ENCODE measurements at places on chromosomes 2 and 18.

- no peak for DNase-seq
Measured at GRCh38 chr2:219086196-219086595, 25.5 kb upstream of the IHH start.

DNA sequence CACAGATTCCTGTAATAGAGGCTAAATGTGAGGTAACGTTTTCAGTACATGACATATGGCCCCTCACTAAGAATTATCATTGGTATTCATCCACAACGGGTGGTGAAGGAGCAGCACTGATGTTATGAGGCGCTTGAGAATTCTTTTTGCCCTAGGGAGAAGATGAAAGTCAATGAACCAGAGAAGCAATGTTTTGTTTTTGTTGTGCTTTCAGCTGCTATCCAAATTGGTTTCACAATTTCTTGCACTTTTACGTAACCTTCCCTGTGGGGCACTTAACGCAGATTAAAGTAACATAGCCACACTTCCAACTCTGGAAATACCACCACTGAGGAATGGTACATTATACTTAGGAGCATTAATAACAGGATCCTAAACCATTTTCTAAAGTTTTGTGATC is 13.3 kb upstream of the CCDC85A start:
- no peak for DNase-seq

DNA sequence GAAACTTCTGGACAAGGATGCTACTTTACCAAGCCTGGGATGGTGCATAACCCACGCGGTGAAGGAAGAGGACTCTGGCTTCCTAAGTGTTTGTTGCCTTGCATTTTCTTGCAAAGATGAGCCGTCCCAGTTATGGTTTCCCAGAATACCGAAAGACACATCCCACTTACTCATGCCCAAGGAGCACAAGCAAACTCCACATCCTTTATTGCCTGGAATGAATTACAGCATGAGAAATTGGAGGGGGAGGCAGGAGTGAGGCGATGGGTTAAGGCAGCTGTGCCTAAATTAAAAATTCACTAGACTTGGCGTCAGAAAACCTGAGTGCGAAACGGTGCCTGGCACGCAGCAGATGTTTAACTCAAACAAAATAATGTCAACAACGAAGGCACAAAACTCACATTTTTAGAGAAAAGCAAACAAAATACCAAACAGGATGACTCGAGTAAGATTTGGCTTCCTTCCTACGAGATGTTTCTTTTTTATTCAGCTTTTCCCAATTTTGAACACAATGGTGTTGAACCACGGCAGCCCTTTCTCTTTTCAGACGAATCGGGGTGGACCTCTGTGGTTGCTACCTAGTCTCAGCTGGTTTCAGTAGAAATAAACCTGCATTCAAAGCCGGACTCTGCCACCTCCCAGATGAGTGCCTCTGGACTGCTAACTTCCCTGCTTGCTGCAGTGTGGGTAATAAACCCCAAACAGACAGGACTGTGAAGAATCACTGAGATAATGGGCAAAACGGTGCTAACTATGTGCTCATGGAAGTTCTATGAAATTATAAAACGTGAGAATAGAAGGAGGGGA is 100.3 kb upstream of the NCK2 start:
- DNase-seq = no peak

GRCh38 chr2:10499911-10500521 is 51.9 kb upstream of the ODC1 start:
- DNase-seq = no peak

- peak; percentile 6 for DNase-seq
Measured at GRCh38 chr2:160492401-160493226, 993 bp downstream of the RBMS1 start.

DNA sequence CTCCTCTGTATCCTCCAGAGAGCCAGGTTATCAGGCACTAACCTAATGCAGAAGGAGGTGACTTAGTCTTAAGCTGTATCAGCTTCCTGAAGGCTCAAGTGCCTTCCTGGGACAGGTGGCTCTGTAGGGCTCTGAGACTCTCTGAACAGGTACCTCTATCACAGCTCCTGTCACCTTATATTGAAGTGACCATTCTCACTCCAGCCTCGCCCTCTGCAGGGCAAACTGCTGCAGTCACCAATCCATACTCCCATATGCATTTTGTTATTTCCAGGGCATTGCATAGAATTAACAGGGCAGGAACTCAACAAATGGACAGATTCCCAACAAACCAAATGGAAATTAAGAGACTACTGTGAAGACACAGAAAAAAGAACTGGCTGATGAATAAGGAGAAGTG is 203.0 kb upstream of the REV1 start:
- DNase-seq = no peak
